ENCODE measurements at places on chromosomes 13 and 19.

GRCh38 chr19:13104360-13104847 is 1.7 kb upstream of the LYL1 start:
- no peak for DNase-seq

- no peak for DNase-seq
Observed at GRCh38 chr19:40143612-40144011, 47.6 kb upstream of the MAP3K10 start.

DNA sequence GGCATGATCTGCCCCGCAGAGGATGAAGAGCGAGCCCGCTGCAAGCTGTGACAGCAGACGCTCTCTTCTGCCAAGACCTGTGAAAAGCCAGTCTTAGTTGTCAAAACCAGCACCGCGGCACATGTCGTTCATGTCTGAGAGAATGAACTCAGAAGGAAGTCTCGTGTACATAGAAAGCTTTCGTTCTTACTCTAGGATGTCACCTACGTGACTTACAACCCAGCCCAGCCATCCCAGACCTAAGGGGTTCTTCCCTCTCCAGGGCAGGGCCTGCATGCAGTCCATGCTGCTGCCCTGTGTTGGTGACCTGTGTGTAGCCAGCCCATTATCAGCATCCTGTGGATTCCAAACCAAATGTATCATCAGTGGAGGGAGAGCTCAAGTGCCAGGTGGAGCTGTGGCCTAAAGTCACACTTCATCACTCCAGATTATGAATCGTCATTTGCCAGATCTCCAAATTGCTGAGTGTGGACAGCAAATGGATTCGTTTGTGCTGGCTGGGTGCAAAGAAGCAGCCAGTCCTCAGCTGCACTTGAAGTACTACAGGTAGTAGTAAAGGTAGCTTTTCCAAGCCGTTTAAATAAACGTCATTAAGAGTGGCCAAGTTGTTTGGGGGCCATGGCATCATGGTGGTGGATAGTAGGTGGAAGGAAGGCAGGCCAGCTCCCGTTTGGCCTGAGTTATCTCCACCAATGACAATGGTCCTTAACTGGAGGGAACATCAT is 73.9 kb upstream of the GPR183 start:
- no peak for DNase-seq

DNA sequence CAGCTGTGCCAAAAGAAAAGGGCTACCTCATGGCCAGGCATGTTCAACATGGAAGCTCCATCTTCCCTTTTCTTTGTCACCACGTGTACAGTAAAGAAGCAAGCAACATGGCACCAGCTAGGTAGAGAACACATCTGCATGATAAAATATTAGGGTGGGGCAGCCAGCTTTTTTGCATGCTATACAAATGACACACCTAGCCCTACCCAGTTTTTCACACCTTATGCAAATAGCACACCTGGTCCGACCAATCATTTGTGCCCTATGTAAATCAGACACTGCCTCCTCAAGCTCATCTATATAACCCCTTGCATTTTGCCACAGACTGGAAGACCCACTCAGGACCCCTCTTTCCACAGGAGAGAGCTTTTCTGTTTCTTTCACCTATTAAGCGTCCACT is 85.5 kb downstream of the STOML3 start:
- DNase-seq: no peak

DNA sequence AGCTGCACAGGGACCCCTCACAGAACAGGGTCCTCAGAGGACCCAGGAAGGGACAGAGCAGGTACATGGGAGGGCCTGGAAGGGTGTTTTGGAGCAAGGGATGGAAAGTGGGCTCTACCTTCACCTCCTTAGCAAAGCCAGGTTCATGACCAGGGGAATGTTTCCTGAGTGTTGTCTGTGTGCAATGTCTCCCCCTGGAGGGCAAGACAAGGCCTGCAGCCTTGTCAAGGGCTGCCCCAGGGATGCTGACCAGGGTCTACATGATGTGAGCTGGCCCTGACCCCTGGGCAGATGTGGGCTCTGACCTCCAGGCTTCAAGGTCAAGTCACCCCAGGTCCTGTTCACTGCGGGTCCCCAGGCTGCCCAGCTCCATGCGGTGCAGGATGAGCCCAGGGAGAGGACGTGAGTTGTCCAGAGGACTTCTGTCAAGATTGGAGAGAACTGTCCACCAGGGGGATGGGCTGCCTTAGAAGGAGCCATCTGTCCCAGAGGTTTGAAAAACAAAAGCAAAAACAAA is 1.0 kb upstream of the CEACAM1 start:
- peak; percentile 70 for DNase-seq

- DNase-seq: peak; percentile 90
Observed at GRCh38 chr19:12766051-12766521, 9.3 kb downstream of the HOOK2 start.

GRCh38 chr13:113946409-113947181 is 27.3 kb downstream of the C13orf46 start:
- DNase-seq: no peak

GRCh38 chr13:69199664-69200063 is 908.0 kb upstream of the ATXN8OS start:
- no peak for DNase-seq

DNA sequence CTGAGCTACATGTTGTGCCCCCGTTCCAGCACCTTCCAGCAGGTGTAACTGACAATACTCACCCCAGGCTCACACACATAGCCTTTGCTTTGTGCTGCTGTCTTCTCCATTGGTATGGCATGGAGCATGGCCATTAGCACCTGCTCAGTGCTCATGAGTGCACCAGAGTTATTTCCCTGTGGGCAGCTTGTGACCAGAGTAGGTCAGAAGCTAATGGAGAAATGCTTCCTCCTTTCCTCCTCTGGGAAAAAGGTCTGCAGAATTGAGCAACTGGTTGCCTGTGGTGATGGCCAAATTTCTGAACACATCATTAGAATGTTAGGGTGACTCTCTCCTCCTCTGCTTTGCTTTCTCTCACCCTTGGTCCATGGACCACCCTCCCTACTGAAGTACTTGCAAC is 344.5 kb upstream of the TMTC4 start:
- DNase-seq: no peak

GRCh38 chr13:96000069-96000468 is 53.1 kb downstream of the UGGT2 start:
- no peak for DNase-seq

DNA sequence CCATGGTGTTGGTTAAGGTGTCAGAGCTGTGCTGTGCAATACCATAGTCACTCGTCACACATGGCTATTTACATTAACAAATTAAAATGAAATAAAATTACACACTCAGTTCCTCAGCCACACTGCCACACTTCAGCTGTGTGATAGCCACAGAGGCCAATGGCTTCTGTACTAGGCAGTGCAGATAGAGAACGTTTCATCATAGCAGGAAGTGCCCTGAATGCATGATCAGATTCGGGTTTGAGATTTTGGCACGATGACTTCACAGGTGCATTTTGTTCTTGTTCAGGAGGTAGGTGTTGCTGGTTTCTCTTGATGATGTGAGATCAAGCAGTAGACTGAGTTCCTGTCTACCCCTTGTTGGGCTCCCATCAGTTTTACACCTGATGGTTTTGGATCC is 6.5 kb downstream of the ARMC6 start:
- DNase-seq: no peak

DNA sequence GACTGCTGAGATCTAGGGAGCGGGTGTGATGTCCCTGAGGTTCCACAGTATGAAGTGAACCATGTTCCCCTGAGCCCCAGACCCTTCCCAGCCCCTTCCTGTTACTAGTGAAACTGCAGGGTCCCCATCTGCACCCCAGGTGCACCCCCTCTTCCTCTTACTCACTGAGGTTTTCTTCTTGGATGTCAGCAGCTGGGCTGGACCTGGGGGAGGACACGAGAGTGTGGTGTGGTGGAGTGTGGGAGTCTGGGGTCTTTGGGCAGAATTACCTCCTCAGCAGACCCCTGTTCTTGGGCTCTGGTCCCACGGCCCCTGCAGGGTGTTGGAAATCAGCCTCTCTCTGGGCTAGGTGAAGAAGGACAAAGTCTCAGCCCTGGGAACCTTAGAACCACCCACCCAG is 3.3 kb upstream of the LILRA6 start:
- DNase-seq: no peak

DNA sequence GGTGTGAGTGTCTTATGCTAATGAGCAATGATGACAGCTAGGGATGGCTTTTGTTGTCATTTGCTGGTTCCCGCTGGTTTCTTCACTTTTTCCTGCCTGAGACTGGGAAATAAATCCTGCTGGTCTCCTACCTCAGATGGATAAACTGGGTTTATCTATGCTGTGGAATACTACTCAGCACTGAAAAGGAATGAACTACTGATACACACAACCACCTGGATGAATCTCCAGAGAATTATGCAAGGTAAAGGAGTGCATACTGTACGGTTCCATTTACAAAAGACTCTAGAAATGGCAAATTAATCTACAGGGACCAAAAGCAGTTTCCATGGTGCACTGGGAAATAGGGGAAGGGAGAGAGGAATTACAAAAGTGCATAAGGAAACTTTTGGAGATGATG is 41.2 kb upstream of the UBE2L5 start:
- no peak for DNase-seq
